ENCODE measurements at places on chromosomes 3 and 15.
A peak's percentile ranks its signal among the peaks of the same experiment; 100 is the strongest.

DNA sequence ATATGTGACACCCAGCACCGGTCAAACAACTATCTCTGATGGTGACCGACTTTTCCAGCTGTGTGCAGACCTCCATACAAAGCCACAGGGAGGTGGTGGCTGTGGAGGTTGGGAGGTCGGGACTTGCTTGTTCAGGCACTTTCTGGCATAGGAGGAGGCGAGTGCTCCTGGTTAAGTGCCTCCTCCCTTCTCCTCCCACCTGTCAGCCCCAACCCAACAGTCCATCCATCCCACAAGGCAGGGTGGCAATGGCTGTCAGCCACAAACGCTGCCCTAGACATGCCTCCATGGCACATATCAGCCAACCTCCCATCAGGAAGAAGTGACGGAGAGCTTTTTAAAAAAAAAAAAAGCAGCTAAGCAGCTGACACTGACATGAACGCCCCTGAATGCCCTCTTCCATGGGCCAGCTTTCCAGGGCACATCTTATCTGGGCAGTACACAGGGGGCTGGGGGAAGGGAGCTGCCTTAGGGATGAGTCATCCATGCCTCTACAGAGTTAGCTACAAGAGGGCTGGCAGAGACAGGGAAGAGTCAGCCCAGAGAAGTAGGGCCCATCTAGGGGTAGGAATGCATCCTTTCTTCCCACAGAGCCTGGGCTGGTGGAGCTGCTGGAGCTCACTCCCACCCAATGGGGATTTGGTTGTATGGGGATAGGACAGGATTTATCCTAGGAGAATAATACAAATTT is 41.2 kb downstream of the CCDC12 start:
- DNase-seq = peak; percentile 96

DNA sequence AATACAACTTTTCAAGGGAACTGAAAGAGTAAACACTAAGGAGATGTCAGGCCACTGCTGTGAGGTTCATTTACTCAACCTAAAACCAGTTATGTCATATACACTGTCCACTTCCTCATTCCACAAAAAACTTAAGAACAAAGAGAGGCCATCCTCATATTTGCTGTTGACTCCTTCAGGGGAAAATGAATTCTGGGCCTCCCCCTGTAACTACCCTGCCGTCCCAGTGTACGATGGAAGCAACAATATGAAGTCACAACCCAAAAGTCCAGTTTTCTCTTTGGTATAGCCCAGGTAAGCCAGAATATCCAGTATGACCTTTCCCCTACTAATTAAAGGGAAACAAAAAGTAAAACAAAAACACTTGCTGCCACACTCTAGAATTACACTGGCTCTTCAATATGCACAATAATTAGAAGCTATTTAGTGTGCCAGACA is 16.2 kb downstream of the CEP152 start:
- DNase-seq = no peak

GRCh38 chr15:77225646-77226045 is 154.7 kb upstream of the TSPAN3 start:
- DNase-seq = no peak

GRCh38 chr3:159030138-159030670 is 228.3 kb downstream of the MFSD1 start:
- no peak for DNase-seq

DNA sequence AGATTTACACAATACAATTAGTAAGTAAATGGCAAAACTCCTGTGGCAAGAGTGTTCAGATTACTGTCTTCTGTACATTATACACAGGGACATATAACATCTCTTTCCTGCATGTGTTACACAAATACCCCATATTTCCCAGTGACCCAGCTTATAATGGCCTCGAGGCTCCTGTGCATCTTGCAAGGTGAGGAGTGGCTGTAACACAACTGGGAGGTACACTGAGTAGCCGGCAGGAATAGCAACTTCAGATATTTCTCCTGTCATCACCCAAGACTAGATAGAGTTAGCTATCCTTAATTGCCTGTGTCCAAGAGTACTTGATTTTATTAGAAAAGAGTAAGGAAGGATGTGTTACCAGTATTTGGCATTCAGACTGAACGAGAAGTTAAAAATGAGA is 5.6 kb downstream of the GMPS start:
- DNase-seq = no peak

GRCh38 chr15:59002418-59002859 is 15.0 kb downstream of the RNF111 start:
- DNase-seq = no peak

DNA sequence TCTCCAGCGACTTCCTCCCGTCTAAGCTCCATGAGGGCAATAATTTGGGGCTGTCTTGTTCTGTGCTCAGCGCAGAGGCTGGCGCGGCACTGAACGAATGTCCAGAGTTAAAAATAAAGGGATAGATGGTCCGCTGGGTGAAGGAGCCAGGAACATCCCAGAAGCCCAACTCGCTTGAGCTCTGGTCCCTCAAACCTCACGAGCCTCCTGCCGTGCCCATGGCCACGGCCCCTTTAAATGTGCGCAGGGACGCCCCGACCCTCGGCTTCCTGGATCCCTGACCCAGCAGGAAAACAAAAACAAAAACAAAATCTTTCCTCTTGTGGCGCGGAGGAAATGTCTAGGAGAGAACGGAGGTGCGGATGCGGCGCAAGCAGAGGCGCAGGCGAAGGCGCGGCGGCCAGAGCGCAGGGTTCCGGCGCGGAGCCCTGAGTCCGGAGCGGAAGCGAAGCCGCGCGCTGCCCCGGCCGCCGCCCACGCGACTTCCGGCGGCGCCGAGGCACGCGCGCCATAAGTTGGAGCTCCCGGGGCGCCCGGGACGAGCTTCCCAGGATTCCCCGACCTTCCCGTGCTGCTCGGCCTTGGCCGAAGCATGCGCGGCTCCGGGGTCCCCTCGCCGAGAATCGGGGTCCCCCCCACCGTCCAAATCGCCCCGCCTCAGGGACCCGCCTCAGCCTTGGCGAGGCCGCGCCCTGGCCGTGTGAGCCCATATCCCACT is 52.9 kb upstream of the WNT7A start:
- DNase-seq = no peak

DNA sequence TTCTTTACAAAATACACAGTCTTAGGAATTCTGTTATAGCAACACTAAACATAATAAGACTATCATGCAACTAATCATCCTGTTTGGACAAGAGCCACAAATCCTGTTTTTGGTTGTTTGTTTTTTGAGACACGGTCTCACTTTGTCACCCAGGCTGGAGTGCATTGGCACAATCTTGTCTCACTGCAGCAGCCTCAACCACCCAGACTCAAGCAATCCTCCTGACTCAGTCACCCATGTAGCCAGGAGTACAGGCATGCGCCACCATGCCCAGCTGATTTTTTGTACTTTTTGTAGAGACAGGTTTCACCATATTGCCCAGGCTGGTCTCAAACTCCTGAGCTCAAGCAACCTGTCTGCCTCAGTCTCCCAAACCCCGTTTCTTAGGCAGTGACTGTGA is 28.3 kb downstream of the NEDD4 start:
- DNase-seq = no peak

GRCh38 chr3:117017135-117017894 is 307.7 kb downstream of the TUSC7 start:
- no peak for DNase-seq

DNA sequence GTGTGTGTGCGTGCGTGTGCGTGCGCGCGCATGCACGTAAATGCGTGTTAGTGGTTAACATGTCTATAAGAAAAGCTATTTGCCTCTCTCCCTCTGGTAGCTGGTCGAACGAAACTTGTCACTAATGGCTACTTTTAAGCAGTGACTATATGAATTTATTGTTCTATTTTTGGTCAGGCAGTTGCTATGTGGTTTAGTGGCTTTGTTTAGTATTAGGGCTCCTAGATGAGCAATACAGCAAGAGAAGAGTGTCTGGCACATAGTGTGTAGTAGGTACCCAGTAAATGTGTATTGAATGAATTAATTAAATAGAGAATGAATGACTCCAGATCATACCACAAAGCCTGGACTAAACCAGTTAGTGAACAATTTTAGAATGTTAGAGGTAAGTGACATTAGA is 171.6 kb downstream of the PPM1L start:
- no peak for DNase-seq

GRCh38 chr15:78284758-78285157 is 14.7 kb downstream of the SKIC8 start:
- DNase-seq = no peak

- peak; percentile 67 for DNase-seq
These were observed 359.7 kb upstream of the ROPN1 start for GRCh38 chr3:124351430-124352148.

GRCh38 chr3:139564294-139564861 is 24.8 kb upstream of the RBP1 start:
- no peak for DNase-seq

GRCh38 chr3:188697127-188697526 is 474.6 kb upstream of the TPRG1 start:
- DNase-seq = no peak

DNA sequence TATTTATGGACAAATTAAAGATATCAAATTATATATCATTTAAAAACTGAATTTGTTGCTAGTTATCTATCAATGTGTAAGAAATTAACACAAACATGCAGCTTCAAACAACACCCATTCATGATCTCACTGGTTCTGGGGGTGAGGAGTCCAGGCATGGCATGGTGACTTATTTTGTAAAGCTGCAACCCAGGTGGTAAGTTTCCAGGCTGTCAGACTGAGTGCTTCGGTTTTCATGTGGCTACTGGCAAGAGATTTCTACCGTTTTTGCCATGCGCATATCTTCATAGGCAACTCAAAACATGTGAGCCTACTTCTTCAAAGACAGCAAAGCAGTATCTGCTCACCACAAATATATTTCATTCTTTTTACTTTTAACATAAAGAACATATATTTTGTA is 364.3 kb upstream of the BCHE start:
- DNase-seq = no peak

GRCh38 chr3:18211116-18211515 is 214.0 kb downstream of the SATB1 start:
- DNase-seq = no peak

GRCh38 chr15:45162771-45163507 is 24.8 kb downstream of the SHF start:
- peak; percentile 81 for DNase-seq

DNA sequence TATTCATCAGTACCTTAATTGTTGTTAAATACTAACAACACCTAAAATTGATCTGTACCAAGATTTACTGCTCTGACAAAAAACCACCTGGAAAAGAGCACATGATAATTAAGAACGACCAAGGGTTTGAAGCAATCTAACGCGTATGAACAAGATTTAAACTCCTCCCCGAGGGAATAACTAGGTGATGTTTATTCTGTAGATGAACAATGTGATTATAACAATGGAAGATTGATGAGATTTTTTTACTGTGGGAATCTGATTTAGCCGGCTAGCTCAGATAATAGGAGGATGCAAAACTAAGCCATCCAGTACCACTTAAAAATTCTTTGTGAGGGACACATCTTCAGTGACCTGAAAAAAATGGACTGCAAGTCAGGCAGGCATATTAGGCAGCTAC is 222.1 kb downstream of the FHIT start:
- DNase-seq = no peak

DNA sequence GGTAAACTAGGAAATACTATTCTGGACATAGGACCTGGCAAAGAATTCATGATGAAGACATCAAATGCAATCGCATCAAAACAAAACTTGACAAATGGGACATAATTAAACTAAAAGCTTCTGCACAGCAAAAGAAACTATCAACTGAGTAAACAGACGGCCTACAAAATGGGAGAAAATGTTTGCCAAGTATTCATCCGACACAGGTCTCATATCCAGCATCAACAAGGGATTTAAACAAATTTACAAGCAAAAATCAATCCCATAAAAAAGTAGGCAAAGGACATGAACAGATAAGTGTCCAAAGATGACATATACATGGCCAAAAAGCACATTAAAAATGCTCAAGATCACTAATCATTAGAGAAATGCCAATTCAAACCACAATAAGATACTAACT is 1088.9 kb downstream of the NAALADL2 start:
- no peak for DNase-seq

- no peak for DNase-seq
These were observed 1.0 kb upstream of the HTR3D start for GRCh38 chr3:184030536-184030935.

GRCh38 chr3:128665362-128666021 is 14.9 kb upstream of the RPN1 start:
- peak; percentile 39 for DNase-seq

GRCh38 chr3:24197809-24198208 is 252.7 kb downstream of the NR1D2 start:
- peak; percentile 18 for DNase-seq

DNA sequence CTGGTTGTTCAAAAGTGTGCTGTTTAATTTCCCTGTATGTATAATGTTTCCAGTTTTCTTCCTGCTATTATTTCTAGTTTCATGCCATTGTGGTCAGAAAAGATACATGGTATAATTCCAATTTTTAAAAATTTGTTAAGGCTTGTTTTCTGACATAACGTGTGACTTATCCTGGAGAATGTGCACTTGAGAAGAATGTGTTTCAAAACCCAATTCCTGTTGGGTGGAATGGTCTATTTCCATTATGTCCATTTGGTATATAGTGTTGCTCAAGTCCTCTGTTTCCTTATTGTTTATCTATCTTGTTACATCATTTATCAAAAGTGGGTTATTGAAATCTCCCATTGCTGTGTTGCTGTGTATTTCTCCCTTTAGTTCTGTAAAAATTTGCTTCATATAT is 215.4 kb downstream of the GREM1 start:
- DNase-seq = no peak

DNA sequence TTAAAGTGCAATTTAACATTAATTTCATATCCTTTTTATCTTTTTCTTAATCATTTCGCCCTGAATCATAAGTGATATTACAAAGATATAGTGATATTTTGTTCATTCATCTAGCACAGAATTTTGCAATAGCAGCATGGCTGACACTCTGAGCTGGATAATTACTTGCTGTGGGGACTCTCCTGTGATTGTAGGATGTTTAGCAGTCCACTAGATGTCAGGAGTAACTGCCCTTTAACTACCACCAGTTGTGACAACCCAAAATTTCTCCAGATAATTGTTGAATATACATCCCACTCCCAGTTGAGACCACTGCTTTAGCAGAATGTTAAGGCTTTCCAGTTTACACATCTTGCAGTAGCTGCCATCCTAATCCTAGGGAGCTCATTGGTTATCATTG is 196.8 kb upstream of the MBNL1 start:
- peak; percentile 69 for DNase-seq

DNA sequence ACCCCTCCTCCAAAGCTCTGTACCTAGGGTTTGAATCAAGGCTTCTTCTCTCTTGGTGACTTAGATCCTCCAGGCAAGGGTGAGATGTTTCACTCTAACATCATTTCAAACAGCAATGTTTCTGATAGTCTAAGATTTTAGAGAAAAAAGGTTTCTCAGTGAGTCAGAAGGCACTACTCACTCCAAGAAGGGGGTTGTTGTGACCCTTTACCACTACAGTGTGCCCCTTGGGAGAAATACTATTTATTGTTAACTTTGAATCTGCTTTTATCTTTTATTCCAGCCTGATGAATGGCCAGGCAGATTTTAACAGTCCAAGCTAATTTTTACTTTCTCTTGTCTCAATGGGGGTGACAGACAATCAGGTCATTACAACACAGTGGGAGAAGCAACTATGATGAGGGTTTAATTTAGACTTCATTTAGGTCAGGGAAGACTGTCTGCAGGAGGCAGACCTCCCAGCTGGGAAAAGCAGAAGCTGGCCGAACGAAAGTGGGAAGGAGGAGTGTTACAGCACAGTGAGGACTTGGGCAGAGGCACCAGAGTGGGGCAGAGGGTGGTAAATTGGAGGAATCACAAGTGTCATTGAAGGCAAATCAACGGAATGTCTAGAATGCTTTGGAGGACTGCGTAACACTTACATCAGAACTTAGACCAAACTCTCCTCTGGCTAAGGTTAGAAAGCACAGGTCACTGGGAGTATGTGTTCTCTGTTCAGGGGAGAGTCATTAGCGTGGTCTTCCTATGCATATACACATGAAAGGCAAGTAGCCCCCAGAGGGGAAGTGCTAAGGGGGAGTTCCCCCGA is 21.2 kb downstream of the ZNF860 start:
- no peak for DNase-seq
